ENCODE measurements at places on chromosomes 3 and 15. TPM values are rescaled to one million over a fixed set of nuclear protein-coding genes. Genes with fewer than 3 reads are reported as not detected.

The GREM1 gene
- 39.1 TPM for total RNA-seq

The EOMES gene
- not detected for total RNA-seq

The ST8SIA2 gene
- total RNA-seq, result not detected

The PLSCR5 gene
- total RNA-seq, result not detected

The MAGEL2 gene
- 0.13 TPM for total RNA-seq

The SLC15A2 gene
- 0.13 TPM for total RNA-seq

The ACAN gene
- 1,316 TPM for total RNA-seq

The CLDN16 gene
- total RNA-seq, result not detected

The LYZL4 gene
- not detected for total RNA-seq

The NLGN1 gene
- 28.4 TPM for total RNA-seq

Measured in articular chondrocyte of knee joint (primary cell).